ENCODE measurements at places on chromosomes 5 and 9.

DNA sequence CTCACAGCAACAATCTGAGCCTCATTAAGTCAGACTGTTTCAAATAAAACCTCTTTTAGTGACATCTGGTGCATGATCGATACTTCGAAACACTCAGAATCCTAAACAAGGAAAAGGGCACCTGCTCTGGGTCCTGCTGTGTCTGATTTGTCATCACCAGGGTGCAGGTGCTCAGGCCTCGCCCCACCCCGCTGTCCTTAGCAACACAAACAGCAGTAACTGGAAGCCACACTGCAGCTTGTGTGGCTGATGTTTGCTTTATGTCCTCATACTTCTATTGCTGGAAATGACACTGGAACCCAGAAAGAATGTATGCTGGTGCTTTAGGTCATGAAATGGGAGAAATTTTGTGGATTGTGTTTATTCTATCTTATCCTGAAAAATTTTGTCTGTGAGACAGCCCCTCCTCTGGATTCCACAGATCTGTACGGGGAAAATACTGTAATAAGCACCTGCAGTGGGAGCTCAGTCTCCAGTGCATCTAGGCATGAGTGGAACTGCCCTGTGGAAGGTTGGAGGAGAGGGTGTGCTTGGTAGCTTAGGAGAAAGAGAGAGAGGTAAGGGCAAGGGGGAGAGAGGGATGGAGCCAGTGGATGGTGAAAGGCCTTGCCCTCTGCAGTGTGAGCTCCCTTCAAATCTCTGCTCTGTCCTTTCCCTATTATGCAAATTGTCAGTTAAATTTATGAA lies 284.2 kb downstream of the SMARCA2 start:
- peak; percentile 49 for DNase-seq

GRCh38 chr9:98104445-98104881 lies 14.6 kb downstream of the TRIM14 start:
- DNase-seq = no peak

DNA sequence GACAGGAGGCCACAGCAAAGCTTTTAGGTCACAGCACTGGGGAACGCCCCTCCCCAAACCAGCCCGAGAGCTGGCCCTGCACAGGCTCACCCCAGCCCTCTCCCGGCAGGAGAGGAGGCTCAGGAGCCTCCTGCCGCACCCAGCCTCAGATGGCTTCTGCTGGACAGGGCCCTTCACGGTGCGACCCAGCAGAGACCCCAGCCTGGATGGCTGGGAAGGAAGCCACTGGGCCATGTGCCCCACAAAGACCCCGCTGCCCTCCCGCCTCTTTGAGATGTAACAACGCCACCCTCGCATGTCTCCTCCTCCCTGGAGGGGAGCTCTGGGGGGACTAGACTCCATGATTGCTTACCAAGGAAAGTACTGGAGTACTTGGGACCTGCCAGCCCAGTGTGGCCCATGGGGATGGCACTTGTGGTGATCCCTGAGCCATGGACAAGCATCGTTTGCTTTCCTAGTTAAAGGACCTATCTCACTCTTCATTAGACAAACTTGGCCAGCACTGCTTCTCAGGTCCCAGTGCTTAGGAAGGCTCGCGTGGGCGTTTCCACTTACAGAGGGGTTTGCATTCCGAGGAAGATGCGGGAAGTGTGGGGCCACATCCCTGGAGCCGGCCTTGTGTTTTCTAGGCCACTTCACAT lies 9.0 kb downstream of the MYMK start:
- DNase-seq = no peak

DNA sequence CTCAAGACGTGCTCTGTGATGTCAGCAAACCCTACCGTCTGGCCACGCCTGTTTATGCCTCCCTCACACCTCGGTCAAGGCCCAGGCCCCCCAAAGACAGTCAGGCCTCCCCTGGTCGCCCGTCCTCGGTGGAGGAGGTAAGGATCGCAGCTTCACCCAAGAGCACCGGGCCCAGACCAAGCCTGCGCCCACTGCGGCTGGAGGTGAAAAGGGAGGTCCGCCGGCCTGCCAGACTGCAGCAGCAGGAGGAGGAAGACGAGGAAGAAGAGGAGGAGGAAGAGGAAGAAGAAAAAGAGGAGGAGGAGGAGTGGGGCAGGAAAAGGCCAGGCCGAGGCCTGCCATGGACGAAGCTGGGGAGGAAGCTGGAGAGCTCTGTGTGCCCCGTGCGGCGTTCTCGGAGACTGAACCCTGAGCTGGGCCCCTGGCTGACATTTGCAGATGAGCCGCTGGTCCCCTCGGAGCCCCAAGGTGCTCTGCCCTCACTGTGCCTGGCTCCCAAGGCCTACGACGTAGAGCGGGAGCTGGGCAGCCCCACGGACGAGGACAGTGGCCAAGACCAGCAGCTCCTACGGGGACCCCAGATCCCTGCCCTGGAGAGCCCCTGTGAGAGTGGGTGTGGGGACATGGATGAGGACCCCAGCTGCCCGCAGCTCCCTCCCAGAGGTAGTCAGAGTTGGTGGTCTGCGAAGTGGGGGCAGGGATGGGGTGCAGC lies 103.2 kb downstream of the PPARGC1B start:
- no peak for DNase-seq

- no peak for DNase-seq
These were observed 4.2 kb downstream of the SCGB3A2 start for GRCh38 chr5:147882586-147883313.

- DNase-seq = peak; percentile 28
These were observed 139.8 kb downstream of the MPDZ start for GRCh38 chr9:13139641-13140171.

DNA sequence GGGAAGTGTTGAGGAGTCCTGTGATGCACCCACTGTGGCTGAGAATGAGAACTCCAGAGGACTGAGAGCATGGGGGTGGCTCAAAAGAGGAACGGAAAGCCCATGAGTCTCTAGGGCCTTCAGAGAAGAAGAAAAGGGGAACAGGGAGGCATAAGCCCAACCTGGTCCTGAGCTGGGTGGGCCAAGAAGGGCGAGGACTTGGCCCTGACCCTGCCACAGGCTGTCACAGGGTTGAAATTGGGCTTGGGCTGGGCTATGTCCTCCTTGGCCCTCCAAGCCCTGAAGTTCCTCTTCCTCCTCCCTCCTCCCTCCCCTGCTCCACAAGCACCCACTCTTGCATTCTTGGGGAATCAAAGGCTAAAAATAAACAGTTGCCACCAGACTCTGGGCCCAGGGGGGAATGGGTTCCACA lies 49.3 kb upstream of the PPARGC1B start:
- DNase-seq = no peak

GRCh38 chr5:138386290-138386689 lies 33.8 kb downstream of the KDM3B start:
- no peak for DNase-seq

DNA sequence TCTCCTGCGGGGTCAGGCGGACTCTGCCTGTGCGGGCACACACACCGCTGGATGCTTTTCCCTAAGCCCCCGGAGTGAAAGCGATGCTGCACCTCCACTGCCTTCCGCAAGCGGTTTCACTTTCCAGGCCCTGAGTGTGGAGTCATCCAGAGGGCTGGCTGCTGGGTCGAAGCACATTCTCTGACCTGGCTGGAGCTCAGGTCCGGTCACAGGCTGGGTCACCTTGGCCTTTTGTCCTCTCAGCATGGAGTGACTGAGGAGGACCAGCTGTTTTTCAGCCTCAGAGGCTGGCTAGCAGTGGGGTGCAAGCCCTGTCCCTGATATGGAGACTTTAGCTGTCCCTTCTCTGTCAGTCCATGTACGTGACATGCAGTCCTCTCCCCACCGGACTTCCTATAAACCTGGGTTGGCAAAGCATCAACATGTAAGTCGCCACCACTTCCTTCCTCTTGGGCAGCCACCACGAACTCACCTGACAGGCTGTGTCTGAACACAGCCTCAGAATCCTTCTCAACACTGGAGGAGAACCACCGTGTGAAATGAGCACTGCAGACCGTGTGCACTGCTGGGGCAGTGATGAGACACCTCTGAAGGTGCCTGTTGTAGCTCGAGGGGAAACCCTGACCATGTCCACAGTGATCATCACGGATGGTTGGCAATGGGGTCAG lies 51.3 kb downstream of the GADD45G start:
- no peak for DNase-seq

GRCh38 chr5:90983148-90983547 lies 400.0 kb downstream of the ARRDC3 start:
- DNase-seq = peak; percentile 11

DNA sequence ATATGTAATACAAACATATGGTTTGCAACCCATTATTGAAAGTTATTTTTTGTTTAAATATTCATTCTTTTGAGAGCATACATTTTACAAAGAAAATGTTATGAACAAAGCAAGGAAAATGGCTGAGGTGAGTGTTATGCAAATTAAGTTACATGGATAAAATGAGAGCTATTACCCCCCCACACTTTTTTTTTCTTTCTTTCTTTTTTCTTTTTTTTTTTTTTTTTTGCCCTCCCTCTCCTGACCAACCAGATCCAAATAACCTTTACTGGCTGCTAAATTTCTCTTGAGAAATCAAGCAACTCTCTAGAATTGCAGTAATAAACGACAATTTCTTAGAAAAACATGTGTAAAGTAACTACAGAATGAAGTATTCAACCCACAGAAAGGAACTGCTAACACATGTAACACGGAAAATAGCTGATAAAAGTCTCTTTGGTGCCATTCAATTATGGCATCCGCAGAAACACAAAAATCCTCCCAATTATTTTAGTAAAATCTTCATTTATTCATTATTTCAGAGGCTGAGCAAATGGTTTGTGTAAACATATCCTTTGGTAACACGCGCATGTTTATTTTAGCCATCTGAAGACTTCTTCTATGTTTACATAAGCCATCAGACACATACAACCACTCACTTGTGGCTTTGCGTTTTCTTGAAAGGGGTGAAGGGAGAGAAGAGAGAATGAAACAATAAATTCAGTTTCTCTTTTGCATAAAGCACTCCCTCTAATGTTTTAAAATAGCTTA lies 216.1 kb downstream of the NFIB start:
- no peak for DNase-seq

GRCh38 chr5:13632676-13633075 lies 311.8 kb downstream of the DNAH5 start:
- no peak for DNase-seq

DNA sequence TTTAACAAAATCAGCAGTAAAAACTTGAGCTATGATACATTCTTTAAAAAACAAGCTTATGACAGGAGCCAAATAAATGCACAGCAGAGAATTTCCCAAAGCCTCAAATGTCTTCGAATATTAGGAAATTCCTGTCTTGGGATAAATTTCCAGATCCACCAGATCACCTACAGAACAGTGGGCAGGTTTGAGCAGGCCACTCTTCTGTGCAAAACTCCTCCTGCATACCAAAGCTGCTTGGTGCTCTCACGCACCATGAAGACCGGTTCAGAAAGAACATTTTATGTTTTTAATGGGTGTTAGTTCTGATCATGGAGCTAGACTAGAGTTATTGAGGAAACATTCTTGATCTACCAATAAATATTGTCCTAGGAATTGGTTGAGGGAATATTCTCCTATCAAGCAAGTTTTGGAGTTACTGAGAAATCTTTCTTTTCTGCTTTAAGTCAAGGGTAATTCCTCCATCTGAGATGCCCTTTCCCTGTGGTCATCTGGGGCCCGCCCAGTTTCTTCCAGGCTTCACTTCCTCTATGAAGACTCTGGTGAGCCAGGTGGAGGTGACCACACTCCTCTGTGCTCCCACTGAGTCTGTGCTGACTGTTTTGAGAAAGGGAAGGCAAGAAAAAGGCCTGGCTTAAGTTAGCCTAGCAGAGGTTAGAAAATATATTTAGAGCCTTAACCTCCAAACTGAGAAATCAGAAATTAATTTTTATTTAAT lies 17.9 kb downstream of the TNFSF15 start:
- no peak for DNase-seq

DNA sequence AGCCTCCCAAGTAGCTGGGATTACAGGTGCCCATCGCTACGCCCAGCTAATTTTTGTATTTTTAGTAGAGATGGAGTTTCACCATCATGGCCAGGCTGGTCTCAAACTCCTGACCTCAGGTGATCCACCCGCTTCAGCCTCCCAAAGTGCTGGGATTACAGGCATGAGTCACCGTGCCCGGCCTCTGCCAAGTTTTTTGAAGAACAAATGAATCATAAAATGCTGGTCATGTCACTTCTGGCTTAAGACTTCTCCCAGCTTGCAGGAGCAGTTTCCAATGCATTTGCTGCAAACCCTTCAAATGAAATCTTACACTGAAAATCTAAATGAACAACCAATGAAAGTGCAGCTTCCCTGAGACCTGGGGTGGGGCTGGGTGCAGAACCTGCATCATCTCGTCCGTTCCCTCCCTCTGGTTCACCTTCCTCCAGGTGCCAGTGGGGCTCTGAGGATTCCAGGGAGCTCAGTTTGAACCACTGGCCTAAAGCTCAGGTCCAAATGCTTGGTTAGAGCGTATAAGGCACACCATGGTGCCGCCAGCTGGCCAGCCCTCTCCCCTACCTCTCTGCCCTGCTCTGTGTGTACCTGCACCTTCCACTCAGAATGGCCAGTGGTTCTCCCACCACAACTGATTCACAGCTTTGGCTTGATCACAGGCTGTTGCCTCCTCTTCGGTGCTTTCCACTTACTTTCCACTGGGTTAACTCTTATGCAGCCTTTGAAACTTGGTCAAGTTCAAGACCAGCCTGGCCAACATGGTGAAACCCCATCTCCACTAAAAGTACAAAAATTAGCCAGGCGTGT lies 39.8 kb upstream of the FUBP3 start:
- DNase-seq = peak; percentile 78

DNA sequence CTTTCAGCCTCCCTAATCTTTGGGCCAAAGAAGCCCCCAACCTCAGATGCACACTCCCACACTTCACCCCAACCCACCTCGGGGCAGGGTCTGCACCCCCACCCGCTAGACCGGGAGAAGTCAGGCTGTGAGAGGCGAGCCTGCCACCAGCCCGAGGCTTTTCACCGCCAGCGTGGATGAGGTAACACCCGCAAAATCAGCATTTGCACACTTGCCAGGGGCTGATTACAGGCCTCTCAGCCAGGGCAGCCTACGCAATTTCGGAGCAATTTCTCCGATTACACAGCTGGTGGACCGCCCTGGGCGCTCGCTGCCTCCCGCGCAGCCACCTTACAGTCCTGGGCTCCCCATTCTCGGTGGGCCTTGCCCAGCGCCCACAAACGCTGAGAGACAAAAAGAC lies 68.5 kb downstream of the FOXD1 start:
- no peak for DNase-seq

GRCh38 chr5:33312571-33313549 lies 127.9 kb upstream of the TARS1 start:
- peak; percentile 81 for DNase-seq

DNA sequence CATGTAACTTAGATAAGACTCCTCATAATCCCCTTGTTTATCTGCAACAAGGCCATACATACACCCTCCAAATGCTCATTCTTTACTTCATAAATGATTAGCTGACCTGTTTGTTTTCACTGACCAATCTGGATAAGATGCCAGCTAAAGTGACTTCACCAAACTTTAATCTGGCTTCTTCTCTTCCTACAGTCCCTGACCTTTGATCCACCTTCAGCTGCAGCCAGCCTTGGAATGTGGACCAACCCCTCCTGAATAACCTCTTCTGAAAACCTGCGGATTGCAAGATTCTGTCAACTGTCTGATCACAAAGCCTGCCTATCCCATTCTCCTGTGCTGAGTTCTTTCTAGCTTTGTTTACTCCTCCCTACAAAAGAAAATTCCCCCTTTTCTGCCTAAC lies 476.8 kb downstream of the LRRC70 start:
- no peak for DNase-seq

- no peak for DNase-seq
These were observed 40.6 kb downstream of the ZNF883 start for GRCh38 chr9:112971415-112971814.
